ENCODE measurements at places on chromosomes 2 and 18.

- DNase-seq: no peak
These were observed 138.0 kb upstream of the DNMT3A start for GRCh38 chr2:25479761-25480160.

- no peak for DNase-seq
These were observed 368.7 kb upstream of the CRIM1 start for GRCh38 chr2:35986871-35987270.

DNA sequence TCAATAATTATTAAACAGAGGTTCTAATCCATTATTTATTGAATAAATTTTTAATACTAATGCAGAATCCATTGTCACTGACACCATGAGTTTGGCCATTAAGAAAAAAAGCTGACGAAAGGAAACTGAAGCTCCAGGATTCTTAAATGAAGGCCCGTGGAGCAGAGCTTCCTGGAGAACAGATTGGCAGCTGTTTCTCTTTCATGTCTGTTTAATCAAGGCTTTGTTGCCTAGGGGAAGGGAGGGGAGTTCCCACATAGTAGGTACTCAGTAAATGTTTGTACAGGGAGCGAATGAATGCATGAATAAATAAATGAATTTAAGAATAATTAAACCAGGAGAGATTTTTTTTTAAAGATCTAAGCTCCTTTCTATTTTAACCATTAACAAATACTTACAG is 315.1 kb upstream of the KLHL29 start:
- DNase-seq: no peak

DNA sequence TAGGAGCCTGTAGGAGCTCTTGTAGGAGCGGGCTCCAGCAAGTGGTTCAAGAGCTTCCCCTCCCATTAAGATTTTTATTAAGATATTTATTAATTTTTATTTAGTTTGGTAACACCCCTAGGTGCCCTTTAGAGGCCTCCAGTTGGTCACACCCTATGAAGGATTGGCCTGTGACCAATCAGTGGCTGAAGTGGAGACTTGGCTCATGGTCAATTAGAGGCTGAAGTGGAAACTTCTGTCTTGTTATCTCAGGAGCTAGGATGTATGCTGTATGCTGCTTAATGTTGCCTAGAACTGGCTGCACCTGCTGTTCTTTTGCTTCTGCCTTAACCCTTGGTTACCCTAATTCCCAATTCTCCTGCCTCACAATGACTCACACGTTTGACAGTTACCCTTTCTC is 48.7 kb downstream of the DHRS9 start:
- no peak for DNase-seq

DNA sequence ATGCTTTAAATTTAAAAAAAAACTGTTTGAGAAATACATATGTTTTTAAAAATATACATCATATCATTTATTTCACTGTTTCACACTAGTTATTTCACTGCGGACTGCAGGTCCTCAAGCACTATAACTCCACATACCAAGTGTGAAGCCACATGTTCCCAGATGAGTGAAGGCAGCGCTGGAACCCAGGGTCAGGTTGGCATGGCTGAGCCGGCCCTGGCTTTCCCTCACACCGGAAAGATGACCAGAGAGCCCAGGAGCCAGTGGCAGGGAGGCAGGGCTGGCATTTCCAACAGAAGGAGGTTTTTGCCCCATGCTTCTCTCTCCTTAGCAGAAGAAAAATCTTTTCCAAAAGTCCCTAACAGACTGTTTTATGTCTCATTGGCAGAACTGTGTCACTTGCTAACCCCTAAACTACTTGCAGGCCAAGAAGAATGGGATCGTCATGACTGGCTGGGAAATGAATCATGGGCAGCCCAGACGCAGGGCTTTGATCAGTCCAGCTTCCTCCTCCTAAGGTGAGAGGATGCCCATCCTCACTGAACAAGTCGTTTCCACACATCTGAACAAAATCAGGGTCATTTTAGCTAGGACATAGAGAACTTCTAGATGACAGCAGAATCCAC is 287.6 kb upstream of the HNRNPA3 start:
- DNase-seq: no peak

GRCh38 chr18:22088996-22089640 is 80.3 kb upstream of the GATA6 start:
- no peak for DNase-seq
